SW480 (cell line): ENCODE measurements at places on chromosomes 1 and 21.

DNA sequence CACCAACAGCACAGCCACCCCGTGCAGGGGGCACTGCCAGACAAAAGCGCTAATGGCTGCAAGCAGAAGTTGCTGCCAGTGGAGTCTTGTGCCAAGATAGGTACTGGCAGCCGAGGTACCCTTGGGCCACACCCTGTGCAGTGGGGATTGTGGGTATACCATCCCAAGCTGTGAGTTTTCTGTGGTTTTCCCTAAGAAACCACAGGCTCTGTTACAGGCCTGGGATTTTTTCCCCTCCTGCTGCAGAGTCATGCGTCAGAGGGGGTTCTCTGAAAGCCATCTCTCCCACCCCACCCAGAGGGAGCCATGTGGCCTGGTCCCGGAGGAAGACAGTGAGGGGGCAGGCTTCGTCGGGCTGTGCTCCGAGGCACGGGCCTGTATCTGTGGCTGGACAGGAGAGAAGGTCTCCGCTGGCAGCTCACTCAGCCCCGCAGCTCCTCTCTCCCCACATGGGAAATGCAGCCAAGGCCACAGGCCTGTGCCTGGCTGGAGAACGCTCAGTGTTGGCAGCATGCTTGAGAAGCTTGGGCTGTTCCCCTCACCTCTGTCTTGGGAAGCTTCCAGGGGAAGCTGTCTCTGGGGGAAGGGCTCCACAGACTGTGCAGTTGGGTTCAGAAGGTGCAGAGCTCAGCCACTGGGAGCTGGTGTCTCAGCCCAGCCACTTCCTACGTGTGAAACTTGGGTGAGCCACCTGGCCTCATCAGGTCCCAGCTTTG, 42.5 kb downstream of the NEK2 start:
- DNase-seq: peak; percentile 60

DNA sequence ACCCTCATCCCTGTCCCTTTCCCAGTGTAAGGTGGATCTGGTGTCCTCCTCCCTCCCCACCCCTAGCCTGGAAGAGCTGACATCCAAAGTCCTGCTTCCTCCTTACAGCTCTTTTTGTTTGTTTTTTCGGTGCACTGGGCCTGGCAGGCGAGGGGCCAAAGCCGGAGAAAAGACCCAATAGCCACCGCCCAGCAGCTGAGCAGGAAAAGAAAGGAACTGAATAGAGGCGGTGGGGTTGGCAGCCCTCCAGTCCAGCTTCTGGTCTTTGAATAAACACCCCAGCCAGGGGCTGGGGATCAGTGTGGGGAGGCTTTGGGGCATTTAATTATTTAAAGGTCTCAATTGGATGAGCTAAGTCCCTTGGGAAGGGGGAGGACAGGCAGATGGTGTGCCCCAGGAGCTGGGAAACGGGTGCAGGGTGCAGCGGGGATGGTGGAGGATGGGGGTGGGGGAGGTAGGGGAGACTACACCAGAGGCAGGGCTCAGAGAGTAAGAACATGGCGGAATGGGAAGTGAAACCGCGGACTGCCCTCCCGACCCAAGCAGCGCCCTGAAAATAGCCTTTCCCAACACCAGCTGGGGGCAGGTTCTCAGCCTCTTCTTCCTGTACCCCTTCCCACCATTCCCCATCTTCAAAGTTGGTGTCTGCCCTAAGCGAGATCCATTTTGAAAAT, 20.2 kb downstream of the BTG2 start:
- DNase-seq: no peak

DNA sequence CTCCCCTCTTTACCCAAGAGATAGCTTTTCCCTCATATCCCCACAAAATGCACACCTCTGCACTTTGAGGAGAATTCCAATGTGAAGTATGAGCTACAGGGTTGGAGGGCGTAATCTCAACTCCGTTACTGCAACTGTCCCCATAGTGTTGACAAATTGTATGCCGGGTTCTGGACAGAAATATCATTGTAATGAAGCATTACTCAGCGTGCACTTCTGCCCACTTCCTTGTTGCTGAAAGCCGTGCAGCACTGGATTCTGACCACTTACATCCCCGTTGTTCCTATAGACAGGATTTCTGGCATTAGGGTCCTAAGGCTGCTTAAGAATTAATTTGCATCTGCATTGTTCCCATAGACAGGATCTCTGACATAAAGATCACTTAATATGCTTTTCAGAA, 205.6 kb downstream of the RHOU start:
- peak; percentile 7 for DNase-seq

DNA sequence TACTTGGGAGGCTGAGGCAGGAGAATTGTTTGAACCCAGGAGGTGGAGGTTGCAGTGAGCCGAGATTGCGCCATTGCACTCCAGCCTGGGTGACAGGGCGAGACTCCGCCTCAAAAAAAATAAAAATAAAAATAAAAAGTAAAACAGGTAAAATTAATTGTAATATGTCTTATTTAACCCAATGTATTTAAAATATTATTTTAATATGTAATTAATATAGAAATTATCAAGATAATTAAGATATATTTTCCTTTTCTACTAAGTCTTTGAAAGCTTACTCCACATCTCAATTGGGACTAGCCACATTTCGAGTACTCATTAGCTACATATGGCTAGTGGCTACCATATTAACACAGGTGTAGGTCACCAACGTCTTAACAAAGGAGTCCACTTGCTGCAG, 61.6 kb upstream of the IPO9 start:
- no peak for DNase-seq

- no peak for DNase-seq
These were observed 31.4 kb downstream of the SLC30A7 start for GRCh38 chr1:100927276-100927675.

DNA sequence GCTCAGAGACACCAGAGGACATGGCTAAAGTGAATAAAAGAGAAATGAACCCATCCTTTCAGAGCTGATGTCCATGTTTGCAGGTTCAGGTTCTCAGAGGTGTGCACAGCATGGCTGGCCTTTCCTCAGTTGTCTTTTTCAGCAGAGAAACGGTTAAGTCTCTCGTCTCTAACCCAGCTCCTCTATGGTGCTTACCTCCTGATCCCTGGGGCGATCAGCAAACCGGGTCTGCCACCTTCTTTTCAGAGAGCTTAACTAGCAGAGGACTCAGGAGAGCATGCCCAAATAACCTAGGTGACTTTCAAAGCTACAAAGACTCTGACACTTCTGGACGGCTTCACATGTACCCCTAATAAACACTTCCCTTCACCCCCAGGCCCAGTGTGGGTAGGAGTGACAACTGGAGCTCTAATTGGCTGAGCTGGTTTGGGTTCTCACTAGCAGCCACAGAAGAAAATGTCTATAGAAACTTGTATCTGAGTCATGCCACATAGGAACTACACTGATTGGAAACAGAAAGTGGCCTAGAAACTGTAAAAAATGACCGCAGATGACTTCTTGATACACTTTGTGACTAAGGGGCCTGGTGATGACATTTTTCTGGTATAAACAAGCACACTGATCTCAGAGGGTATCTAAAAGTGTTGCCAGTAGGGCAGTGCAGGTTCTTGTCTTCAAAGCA, at the start of gene AIM2:
Gene AIM2, minus strand, starts transcription at position 329 of the 682 bp plus-strand sequence. CDS start 3,267 bp downstream, outside the sequence.
- DNase-seq: no peak

GRCh38 chr1:117585086-117585485, 20.8 kb upstream of the TENT5C start:
- DNase-seq: no peak

DNA sequence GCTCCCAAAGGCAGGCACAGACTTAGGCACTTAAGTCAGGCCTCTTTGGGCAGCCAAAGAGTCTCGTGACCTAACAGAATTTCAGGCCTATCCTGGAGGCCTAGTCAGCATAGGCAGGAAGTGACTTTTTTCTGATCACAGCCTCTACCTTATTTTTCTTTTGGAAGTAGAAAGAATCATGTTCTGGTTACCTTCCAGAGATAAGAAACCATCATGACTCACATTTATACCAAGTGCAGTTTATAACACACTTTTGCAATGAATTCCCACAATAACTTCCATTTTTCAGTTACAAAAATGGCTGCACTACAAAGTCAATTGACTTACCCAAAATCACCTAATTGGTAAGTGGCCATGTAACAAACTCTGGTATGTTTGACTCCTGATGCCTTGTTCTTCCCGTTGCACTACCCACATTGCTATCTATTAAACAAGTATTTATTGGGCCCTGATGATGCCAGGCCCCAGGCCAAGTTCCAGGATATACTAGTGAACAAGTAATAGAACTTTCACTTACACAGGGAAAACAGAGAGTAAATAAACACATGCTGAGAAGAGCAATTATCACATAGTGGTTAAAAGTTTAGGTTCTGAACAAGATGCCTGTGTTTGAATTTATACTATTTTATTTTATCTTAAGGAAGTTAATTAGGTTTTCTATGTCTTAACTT, 74.3 kb downstream of the SH3GLB1 start:
- DNase-seq: no peak

DNA sequence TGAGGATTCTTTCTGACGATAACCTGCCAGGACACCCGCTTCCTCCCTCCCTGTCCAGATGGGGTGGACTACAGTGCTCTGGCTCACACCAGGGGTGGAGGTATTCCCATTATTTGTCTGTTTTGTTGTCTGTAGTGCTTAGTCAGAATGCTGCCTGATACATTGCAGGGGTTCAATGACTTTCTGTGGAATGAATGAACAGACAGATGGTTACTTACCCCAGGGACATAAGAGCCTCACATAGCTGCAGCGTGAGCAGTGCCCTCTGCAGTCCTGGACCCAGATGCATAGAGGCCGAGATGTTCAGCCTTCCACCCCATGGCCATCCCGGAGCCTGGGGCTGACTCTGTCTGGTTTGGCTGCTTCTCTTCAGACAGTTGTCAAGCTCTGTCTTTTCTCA, 13.0 kb upstream of the F3 start:
- no peak for DNase-seq

DNA sequence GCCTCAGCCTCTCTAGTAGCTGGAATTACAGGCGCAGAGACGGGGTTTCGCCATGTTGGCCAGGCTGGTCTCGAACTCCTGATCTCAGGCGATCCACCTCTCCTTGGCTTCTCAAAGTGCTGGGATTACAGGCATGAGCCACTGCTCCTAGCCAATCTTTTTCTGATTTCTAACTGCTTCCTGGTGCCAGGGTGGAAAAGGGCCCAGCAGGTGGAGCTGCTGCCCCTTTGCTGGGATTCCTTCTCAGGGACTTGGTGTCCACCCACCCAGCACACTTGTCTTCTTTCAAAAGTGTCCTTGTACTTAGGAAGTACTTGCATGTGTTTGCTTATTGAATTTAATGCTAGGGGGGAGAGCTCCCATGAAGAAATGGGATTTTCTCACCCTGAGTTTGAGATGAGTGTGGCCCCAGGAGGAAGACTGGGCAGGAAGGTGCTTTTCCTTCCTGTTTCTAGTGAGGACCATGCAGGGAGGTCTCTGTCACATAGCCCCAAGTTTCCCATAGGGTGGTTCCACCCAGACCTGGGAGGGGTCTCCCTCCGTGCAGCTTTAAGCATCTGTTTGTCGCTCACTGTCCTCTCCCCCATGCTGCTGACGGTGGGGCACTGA, 14.2 kb downstream of the UTP11 start:
- no peak for DNase-seq

- DNase-seq: peak; percentile 85
These were observed 594 bp upstream of the PANK4 start for GRCh38 chr1:2526824-2527555.

GRCh38 chr1:48027533-48027835, 30.3 kb upstream of the TRABD2B start:
- no peak for DNase-seq

DNA sequence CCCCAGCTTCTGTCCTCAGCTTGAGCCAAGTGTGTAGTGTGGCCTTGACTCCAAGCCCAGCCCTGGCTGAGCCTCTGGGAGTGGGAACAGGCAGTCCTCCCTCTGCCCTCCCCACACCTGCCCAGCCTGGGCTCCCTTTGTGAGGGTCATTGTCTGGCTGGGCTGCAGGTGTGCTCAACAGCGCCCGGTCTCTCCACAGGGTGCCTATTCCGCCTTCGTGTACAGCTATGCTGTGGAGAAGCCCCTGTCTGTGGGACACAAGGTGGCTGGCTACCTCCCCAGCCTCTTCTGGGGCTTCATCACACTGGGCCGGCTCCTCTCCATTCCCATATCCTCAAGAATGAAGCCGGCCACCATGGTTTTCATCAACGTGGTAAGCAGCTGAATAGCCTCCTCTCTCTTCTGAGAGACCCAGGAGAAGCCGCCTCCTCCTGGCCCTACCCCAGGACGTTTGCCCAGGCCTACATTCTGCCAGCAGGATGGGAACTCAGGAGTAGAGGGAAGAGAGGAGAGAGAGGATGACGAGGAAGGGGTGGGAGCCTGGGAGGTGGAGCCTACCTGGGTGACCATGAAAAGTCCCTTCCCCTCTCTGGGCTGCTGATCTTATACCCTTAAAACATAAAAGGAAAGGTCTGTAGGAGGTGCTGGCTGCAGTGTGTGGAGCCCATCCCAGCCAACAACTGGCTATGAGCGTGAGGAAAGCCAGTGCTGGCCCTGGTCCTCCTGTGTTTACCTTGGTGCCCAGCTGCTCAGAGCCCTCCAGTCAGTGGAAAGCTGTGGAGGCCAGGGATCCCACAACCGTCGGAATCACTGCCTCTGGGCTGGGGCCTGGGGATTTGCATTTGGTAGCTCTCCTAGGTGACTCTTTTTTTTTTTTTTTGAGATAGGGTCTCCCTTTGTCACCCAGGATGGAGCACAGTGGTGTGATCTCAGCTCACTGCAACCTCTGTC, 45.7 kb downstream of the ELK4 start:
- DNase-seq: no peak

GRCh38 chr1:10143961-10144485, 66.3 kb upstream of the KIF1B start:
- no peak for DNase-seq

GRCh38 chr1:115258302-115258866, 79.7 kb downstream of the NGF start:
- no peak for DNase-seq

DNA sequence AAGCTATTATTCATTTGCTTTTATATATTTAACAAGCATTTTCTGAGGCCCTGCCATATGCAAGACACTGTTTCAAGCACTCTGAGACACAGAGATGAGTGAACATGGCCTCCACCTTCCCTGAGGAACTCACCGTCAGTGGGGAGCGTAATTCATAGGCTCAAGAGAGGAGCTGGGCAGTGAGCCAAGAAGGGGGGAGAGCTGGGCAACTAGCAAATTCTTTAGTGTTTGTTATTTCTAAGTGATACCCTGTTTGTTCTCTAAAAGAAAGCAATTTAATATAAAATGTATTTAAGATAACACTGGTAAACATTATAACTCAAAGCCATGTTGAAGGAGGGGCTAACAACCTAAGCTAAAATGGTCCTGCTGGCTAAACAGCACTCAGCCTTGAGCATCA, 119.2 kb upstream of the NGF start:
- DNase-seq: no peak

- DNase-seq: no peak
These were observed 223.1 kb downstream of the SLC45A1 start for GRCh38 chr1:8540971-8541370.

- no peak for DNase-seq
These were observed 11.5 kb upstream of the AIM2 start for GRCh38 chr1:159088050-159088449.
